ENCODE measurements at places on chromosomes 4 and X.

GRCh38 chr4:153008578-153009199 lies 72.6 kb downstream of the FHDC1 start:
- no peak for DNase-seq

DNA sequence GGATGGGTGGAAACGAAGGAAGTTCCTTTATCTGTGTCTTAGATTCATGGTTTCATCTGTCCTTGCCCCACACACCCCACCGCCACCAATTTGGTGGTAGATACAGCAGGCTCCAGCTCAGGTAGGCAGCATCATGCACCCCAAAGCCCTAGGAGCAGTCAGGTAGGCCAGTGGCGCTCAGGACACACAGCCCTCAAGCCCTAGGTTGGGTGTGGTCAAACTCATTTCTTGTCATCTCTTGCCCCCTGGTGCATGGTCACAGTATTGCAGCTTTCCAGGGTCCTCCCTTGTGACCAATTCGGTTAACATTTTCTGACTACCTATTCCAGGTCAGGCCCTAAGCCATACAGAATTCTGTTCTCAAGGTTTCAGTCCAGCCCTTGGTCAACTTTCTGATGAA lies 14.5 kb upstream of the PRRG3 start:
- DNase-seq = peak; percentile 12

DNA sequence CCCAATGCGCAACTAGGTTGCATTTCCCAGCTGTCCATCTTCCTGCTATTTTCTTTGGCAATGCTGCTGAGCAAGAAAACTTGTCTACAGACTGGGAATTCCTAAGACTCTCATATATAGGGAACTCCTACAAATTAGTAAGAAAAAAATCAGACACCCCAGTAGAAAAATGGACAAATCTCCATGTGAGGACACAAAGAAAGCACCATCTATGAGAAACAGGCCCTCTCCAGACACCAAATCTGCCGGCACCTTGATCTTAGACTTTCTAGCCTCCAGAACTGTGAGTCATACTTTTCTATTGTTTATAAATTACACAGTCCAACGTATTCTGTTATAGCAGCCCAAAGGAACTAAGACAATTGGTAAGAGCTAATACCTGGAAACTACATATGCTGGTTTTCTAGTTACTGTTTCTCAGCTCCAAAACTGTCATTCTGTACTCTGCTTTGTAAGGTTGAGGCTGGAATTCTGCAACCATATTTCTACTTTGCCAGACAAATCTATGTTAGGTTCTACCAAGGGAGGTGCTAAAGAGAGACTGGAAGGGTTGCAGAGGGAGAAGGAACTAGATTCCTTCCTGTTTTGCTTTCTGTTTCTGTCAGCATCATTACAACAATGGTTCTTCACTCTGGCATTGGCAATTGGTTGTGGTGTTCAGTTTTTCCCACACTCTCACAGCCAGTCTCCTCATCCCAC lies 35.7 kb upstream of the FAM241A start:
- DNase-seq = no peak

DNA sequence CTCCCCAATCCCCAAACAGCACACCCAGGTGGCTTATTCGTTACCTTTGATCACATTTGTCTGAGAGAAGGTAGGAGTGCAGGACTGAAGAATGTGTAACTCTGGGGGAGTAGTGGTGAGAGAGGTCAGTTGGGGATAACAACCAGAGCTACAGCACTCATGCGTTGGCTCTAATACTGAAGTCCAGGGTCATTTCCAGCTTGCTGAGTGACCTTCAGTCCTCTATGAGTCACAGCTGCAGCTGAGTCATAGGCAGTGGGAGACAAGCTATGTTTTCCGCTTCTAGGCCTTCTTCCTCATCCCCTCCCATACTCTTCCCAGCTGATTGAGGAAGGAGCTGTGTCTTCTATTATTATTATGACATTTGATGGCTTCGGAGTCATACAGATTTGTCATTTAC lies 31.6 kb upstream of the CT47C1 start:
- no peak for DNase-seq

- no peak for DNase-seq
These were observed 58.0 kb downstream of the AR start for GRCh38 chrX:67601771-67602170.

DNA sequence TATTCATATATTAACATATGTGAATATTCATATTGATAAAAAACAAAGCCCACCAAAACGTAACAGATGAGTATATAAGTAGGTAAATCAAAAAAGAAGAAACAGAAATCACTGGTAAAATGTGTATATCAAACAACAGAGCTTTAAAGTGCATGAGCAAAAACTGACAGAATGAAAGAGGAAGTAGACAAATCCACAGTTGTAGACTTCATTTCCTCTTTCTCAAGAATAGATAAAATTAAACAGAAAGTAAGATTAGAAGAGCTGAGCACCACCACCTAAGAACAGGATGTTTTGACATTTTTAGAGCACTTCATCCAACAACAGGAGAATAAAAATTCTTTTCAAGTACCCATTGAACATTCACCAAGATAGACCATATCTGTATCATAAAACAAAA lies 64.6 kb downstream of the CNKSR2 start:
- DNase-seq = no peak

DNA sequence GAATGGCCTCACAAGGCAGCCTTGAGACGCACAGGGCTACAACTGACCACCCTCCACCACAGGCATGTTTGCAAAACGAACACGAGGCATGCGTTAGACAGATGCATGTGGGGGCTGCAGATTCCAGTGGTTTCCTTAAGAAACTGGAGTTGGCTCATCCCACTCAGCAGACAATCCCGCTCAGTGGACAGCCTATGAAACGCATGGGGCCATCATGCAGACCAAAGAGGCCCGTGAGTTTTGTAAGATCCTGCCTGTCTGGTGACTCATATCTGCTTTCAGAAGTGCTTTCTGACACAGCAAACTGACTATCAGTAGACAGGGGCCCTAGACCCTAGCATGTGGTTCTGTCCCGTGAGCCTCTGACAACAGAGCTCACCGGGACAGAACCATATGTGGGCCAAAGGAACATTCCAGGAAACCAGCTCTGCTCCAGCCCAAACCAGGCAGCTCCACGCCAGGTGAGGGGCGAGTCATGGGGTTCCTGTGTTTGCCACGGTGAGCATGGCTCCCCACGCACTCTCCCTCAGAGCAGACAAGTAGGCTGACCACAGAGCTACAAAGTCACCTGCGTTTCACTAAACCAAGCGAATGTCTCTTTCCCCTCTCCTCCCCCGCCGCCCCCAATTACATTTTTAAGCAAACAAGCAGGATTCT lies 74.4 kb downstream of the MTMR1 start:
- DNase-seq = no peak

DNA sequence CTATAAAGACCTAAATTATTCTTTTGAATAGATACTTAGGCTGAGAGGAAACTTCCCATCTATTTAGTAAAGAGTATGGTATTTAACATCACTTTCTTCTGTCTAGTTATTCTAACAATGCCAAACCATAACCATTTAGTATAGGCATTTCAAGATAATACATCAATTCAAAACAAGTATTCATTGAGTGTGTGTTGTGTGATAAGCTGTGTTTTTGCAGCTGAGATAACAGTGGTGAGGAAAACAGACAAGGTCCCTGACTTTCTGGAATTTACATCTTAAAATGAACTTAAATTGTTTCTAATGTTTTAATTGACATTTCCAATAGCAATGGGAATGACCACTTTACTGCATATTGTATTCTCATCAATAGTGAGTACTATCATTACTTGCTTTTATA lies 22.4 kb upstream of the TSPAN5 start:
- no peak for DNase-seq

GRCh38 chr4:39518484-39518883 lies 8.8 kb downstream of the UGDH start:
- no peak for DNase-seq

DNA sequence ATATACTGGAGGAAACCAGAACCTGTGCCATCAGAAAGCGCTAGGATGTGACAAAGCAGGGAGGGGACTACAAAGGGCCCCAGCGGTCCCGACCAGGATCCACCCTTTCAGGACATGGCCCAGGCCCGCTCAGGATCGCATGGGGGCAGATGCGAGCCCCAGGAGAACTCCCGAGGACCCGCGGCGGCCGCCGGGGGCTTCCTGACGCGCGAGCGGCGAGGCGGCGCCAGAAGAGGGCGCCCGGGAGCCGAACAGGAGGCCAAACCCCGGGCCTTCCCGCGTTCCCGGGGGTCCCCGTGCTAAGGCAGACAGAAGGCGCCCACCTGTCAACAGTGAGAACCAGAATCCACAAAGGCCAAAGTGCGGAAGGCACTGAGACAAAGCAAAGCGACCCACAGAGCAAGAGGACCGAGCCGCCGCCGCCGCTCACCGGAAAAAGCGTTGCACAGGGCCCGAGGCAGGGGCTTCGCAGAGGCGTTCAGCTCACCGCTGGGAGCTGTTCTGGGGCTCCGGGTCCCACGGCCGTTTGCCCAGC lies 7.3 kb upstream of the OPN1LW start:
- DNase-seq = peak; percentile 33

DNA sequence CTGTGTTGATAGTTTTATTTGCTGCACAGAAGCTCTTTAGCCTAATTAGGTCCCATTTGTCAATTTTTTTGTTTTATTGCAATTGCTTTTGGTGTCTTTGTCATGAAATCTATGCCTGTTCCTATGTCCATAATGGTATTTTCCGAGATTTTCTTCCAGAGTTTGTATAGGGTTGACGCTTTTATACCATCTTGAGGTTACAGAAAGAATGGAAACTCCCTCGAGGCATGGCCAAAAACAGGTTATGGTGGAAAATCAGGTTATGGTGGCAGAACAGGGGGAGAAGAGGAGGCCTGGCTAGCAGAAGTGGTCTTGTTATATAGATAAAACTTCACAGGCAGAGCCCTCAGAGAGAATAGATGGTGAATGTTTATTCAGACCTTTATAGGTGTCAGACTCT lies 21.6 kb downstream of the OPHN1 start:
- no peak for DNase-seq

Data from stimulated activated CD8-positive, alpha-beta memory T cell treated with anti-CD3 and anti-CD28 coated beads, Interleukin-4, amount 100 ng/mL, for 1 hour (primary cell).